Stimulated activated CD4-positive, alpha-beta T cell treated with anti-CD3 and anti-CD28 coated beads, Interleukin-12 subunit alpha, Interleukin-12 subunit beta, amount 100 ng/mL, for 24 hours (primary cell): ENCODE measurements at places on chromosomes 7 and 10.

- no peak for DNase-seq
Observed at GRCh38 chr7:45658716-45659495, 84.7 kb downstream of the ADCY1 start.

GRCh38 chr7:78576236-78576635, 777.7 kb downstream of the PHTF2 start:
- no peak for DNase-seq

- no peak for DNase-seq
Observed at GRCh38 chr7:151366880-151367222, 25.2 kb downstream of the NUB1 start.

GRCh38 chr7:91344911-91345310, 80.7 kb downstream of the FZD1 start:
- DNase-seq = no peak

DNA sequence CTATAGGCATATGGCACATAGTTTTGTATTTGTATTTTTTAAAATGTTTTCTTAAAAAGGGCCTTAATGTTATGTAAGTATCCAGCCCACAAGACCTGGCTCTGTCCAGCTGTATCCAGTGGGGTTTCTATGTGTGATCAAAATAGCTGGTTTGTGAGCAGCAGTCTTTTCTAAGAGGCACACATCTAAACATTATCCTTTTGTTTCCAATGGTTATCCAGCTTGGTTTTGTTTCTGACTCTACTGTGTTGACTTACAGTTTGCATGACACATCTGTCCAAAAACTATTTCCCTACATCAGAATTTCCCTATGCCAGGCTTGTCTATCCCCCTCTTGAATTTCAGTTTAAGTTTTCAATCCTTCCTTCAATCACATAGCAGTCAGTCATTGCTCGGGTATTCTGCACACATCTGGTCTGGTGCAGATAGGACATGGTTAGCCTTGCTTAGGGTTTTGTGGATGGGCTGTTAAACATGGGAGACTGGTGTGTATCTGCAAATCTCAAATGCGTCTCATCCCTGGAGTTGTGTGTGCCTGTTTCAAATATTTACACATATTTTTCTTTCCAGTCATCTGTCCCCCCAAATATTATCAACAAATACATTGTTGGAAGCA, 104.2 kb downstream of the SAMD9 start:
- DNase-seq = no peak

- DNase-seq = no peak
Observed at GRCh38 chr10:44650691-44651661, 260.2 kb upstream of the TMEM72 start.

DNA sequence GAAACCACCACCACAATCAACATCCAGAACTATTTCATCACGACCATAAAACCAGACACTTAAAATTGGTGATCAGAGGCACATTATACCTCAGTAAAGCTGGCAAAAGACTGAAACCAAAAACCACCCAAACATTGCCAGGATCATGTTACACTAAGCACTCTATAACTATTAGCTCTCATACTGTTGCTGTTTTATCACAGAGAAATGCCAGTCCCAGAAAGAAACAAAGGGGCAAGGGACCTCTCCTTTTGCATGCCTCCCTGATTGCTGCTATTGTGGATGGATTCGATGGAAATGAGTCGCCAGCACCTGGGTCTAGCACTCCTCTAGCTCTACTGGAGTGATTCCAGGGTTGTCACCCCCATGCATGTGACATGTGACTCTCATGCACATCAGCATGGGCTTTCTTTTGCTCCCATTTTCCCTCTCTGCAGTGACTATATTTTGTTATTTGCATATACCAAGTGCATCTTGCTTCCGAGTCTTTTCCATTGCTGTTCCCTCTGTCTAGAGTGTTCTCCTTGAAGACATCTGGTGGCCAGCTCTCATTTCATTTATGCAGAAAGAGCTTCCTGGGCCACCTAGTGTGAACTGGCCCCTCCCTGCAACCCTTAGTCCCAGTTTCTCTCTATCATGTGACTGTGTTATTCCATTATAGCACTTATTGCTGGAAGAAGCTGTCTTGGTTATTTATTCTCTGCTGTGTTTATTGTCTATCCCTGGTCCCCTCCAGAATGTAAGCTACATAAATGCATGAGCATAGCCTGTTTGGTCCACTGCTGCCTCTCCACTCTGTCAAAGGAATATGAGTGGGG, 300.6 kb downstream of the PLXNA4 start:
- no peak for DNase-seq
